ENCODE measurements at places on chromosomes 16 and 17.

DNA sequence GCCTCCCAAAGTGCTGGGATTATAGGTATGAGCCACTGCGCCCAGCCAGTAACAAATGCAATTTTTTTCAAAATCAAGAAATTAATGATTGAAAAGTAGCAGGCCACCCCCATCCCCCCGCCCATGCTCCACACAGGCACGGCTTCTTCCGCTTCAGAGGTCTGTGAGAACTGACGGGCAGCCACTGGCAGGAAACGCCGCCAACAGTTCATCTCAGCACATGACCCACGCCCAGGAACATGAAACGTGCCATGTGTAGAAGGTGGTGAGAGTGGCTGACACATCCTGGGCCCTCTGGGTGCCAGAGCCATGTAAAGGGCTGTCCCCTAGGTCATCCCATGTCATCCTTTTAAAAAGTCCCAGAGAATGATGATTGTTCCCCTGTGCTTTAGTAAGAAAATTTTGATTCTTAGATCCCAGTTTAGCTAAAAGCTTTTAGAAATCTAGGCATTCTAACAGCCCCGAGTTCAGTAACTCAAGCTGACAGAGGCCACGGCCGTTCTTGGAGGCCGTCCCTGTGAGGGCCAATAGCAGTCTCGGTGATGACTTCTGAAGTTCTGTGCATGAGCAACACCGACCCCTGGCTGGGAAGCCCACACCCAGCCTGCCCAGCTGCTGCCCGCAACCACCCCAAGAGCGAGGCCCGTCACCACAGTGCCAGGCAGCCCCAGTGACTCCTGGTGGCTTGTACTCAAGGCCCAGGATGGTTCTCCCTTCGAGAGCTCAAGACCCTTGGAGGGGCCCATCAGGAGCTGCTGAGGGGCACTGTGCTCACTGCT is 52.1 kb downstream of the KLHDC4 start:
- DNase-seq: no peak

DNA sequence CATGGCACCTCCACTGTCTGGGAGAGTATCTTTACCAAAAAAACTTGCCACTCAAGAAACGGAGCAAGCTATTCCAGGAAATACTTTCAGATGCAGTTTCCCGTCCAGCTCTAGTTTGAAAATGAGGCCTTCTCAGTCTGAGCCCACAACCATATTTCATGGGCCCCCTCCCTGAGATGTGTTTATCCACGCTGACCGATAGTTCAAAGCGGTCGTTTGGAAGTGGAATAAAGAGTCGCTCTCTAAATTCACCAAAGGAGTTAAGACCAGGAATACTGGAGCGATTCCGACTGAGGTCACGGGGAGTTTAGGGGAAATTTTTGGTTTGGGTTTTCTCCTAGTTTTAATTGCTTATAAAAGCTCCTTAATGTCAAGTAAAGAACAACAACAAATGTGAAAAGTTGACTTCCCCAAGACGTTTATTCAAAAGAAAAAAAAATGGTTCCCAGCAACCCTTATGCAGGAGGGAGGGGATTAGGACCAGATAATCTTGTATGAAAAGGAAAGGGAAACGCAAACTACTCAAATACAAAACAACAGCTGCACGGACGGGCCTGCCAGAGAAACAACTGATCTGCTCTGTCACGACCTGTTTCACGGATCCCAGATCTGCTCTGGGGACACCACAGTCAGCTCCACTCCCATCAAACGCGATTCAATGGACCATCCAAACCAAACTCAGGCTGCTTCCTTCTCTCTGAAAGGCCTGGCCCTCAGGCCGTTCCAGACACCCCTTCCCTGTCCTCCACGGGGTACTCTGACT is 77.1 kb downstream of the MRM3 start:
- no peak for DNase-seq

DNA sequence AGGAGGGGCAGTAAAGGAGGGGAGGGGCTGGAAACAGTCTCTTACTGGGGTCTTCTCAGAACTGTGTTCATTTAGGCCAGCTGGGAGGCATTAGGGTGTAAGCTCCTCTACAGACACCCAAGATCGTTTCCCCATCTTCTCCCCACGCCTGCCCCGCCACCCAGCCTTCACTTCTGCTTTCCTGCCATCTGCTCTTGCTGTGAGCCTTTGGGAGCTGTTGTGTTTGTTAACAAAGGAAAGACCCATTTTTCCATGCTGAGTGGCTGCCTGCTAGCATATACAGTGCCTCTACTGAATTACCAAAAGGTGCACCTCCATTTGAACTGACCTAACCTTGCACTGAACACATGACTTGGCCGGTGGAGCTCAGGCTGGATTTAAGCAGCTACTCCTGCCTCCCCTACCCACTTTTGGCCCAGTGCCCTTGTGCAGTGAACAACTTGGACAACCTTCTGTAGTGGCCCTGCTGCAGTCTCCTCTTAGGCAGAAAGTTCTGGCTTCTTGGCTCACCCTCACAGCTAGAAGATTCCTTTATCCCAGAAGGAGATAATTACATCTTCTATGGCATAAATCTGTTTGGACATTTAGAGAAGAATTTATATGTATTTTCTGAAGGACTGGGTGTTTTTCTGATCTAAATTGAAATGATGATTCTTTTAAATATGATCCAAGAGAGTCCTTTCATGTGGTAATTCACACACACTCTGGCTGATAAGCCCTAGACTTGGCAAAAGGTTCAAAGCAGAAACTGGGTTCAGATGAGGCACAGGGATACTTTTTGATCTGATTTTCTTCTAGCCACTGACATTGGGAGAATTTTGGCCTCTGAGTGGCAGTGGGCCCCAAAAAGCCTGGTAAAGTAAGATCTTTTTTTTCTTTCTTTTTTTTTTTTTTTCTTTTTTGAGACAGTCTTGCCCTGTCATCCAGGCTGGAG is 81.9 kb upstream of the HNF1B start:
- DNase-seq: no peak

DNA sequence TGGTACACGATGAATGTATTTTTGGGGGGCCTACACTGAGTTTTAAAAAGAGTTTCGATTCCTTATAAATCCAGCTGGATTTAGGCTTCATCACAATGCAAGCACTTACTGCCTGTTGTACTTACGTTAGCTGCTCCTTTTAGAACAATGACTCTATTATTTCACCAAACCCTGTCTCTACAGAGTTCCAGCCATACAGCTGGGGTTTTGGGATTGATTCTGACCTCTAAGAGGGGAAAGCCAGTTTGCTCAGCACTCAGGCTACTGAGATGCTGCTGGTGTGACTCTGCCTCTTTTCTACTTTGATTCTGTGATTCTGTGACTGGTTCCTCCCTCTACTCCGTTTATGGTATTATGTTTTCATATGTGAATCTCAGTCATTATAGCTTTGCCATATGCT is 329.7 kb downstream of the ABCC12 start:
- no peak for DNase-seq

- DNase-seq: no peak
These were observed 50.8 kb upstream of the ZCCHC14 start for GRCh38 chr16:87543436-87544191.

DNA sequence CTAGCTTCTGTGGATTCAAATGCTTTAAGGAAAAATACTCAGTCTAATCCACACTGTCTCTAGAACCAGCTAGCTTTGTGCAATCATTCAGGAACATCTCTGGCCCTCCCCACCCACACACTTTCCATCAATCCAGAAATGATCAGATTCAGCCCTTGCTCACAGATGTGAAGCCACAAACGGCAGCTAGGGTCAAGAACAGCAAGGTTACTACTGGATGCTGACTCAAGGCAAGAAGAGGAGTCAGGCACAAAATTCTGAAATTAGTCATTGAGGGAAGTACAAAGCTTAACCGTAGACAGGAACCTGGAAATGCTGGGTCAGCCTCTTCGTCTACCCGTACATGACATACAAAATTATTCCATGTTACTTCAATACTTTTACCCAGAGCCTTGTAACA is 174.6 kb downstream of the CDH13 start:
- DNase-seq: peak; percentile 36

GRCh38 chr17:79945591-79946255 is 89.9 kb downstream of the TBC1D16 start:
- no peak for DNase-seq

DNA sequence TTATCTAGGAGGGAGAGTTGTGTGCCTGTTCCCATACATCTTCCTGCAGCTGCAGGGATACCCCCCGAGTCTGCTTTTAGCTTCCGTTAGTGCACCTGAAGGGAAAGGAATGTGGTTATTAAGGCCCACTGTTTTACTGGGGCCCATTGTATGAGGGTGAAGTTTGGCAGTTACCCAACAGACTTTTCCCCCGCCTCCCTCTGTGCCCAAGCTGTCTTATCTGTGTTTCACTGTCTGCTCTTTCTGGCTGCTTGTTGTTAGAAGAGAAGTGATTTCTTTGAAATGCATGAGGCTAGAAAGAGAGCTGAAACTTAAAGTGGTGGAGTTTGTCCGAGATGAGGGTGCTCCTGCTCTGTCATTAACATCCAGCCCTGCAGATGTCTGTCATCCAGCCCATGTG is 7.4 kb upstream of the OR1A2 start:
- no peak for DNase-seq

Measured in skeletal muscle cell (primary cell).